SIG-M5 (cell line): ENCODE measurements at places on chromosomes 2 and 18.

- DNase-seq: no peak
Observed at GRCh38 chr18:74351354-74351753, 35.7 kb downstream of the C18orf63 start.

DNA sequence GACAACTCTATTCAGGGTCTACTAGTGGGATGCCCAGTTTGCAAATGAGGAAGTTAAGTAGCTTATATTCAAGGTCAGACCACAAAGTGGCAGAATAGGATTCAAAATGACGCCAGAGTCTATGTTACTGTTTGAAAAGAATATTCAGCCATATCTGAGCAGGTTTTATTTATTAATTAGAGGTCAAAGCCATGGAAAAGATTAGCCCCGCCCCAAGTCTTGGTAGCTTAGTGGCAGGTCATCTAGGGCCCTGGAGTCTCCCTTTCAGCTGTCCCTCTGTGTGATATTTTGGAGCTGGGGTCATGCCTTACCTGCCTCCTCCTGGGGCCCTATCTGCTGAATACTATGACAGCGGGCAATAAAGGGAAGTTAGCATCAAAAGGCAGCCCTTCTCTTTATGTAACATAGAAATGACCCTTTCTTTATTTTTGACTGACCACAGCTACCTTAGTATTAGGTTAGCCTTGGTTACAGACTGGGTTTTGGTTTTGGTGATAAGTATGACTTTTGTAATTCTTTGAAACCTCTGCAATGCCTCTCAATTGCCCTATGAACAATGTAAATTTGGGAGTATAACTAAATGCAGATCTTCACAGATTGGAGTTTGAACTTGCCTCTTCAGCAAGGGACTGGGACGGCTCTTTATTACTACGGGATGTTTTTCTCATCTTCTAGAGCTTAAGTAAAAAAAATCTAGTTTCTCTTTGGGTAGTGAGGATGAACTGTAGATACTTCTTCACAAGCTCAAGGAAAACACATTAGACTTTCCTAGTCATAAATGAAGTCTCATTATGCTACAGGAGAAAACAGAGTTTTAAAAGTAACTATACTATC lies 153.0 kb upstream of the ITGA4 start:
- no peak for DNase-seq

DNA sequence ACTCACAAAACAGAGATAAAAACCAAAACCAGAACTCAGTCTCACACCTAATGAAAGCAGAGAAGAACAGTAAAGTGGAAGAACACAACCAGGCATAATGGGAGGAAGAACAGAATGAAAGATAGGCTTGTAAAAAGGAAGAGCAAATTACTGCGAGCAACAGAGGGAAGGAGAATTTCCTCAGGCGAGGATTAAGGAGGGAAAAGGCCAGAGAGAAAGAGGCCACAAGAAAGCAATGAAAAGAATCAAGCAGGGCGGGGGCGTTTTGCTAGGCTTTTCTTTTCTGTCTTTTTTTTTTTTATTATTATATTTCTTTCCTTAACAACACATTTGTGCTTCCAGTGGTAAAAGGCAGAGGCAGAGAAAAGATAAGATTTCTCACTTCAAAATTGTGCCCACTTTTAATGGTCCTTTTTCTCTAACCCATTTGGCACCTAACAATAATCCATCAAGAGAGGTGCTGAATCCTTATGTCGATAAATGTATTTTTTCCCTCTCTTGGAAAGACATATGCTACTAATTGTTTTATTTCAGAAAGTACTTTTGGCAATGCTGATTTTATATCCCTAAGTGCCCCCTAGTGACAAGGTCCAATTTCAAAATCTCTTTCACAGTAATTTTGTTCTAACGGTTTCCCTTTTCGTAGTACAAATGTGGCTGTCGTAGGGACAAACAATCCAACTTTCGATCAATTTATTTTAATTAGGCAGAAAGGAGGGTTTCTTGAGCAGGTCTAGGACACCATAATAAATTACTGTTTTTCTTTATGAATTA lies 138.7 kb upstream of the AQP4 start:
- no peak for DNase-seq

DNA sequence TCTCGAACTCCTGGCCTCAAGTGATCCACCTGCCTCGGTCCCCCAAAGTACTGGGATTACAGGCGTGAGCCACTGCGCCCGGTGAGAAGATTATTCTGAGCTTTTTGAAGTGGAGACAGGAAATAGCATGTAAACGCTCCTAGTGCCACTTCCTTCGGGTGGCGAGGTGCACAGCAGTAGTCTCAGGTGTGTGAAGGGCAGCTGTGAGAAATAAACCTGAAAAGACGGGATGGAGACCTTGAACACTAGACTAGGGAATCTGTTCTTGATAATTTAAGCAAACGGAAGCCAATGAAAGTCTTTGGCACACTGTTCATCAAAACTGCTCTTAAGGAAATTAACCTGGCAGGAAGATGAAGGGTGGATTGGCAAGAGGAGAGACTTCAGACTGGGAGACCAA lies 439 bp upstream of the PLEKHH2 start:
- no peak for DNase-seq

DNA sequence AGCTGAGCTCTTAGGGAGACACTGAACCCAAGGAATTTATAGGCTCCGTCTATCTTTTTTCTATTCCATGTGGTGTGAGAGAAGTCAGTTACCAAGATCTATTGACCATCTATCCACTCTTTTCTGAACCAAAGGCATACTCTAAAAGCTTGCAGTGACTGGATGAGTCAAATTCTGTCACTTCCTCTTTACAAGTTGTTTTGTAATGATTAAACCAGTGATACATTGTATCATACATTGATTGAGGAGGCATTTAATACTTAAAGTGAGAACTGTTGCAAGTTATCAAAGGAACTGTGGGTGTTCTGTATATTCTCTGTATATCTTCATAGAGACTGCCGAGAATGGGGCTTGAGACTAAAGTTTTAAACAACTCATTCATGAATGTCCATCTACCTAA lies 188.8 kb downstream of the CAMKMT start:
- no peak for DNase-seq

DNA sequence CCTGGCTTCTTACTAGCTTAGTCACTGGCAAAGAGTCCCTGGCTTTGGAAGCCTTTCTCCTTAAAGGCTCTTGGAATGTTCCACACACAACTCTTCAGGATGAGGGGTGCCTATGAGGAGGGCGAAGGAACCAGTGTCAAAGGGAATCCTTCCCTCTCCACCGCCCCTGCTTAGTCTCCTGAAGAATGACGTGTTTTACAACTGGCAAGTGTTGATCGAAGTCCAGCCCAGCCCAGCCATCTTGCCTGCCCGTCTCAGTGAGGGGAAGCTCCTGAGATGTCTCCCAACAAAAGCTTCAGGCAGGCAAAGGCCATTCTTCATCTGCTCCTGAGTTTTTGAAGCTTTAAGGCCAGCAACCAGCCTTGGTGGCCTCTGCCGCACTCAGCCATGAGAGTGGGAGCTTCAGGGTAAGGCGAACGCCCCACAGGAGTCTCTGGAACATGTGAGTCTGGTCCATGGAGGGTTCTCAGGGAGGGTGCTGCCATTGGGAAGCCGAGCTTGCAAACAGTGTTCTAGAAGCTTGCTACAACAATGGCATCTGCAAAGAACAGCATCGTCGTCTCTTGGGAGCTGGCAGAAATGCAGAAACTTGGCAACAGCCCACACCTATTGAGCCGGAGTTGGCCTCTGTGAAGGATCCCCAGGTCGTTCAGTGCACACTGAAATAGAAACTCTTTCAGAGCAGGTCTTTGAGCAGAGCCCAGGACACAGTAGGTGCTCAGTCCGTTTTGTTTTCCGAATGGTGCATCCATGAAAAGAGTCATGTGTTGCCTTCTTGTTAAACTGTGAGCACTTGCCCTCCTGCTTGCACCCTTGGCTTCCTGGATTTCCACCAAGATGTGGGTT lies 220.7 kb downstream of the SEPTIN10 start:
- DNase-seq: no peak

DNA sequence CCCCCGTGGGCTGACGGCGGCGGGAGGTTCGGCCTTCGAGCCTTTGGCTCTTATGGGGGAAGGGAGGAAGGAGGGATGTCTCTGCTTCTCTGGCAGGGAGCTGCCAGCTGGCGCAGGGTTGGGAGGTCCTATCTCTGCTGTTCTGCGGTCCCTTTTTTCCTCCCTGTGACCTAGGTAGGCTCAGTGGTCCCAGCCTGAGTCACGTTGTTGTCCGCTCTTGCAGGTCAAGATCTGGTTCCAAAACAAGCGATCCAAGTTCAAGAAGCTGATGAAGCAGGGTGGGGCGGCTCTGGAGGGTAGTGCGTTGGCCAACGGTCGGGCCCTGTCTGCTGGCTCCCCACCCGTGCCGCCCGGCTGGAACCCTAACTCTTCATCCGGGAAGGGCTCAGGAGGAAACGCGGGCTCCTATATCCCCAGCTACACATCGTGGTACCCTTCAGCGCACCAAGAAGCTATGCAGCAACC lies 2.5 kb downstream of the DLX1 start:
- DNase-seq: no peak

- DNase-seq: no peak
Observed at GRCh38 chr2:196131949-196132925, 39.1 kb downstream of the STK17B start.

- no peak for DNase-seq
Observed at GRCh38 chr18:79459946-79460480, 64.3 kb downstream of the NFATC1 start.
